ENCODE measurements at places on chromosomes 1 and 21.

DNA sequence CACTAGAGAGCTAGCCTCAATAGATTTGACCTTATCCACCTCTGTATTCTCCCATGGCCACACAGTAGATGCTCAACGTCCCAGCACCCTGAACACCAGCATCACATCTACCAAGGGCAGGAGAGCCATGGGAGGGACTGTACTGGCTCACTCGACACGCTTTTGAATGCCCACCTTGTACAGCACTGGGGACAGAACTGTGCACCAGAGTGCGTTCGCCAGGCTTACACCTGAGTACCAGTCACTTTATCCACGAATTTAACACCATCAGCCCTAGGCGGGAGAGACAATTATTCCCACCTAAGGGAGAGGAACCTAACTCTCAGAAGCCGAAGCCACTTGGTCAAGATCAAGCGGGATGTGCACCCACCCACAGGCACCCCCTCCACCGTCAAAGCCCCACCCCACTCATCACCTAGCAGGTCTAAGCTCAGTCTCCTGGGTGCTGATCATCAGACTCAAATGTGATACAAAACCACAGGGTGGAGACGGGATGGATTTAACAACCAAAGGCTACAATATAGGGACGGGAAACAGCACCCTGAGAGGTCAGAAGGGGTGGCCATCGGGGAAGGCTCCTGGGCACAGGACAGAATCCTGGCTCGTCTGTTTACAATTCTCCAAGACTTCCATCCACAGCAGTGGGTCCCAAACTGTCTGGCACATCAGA lies 110.5 kb downstream of the GLIS1 start:
- DNase-seq = no peak

DNA sequence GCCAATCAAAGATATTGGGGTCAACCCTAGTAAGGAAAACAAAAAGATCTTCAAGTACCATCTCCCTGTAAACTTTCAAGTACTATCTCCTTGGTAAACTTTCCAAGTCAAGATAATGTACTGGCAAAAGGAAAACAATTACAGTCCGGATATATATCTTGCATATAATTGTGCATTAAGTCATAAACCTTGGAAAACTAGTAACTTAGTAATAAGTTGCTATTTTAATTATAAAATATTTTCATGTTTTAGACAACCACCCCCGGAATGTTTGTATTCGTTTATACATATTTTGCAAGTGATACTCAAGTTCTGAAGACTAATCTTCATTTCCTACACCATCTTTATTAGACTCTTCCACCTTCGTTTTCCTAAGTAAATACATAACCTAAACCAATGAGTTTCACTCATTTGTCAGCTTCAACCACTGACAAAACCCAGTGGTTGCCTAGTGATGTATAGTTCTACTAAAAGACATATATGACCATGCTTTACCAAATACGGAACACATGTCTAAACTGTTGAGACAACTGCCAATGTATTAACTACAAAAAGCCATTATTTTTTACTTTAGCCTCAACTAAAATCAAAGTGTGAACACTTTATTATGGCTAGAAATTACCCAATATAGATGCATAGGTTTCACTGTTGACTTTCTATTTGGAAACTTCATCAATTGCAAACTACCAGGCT lies 1.7 kb downstream of the AKT3 start:
- DNase-seq = no peak

- DNase-seq = no peak
These were observed 24.1 kb upstream of the FCRL3 start for GRCh38 chr1:157724537-157725220.

GRCh38 chr1:26322042-26322331 lies 4.2 kb downstream of the CD52 start:
- DNase-seq = no peak

DNA sequence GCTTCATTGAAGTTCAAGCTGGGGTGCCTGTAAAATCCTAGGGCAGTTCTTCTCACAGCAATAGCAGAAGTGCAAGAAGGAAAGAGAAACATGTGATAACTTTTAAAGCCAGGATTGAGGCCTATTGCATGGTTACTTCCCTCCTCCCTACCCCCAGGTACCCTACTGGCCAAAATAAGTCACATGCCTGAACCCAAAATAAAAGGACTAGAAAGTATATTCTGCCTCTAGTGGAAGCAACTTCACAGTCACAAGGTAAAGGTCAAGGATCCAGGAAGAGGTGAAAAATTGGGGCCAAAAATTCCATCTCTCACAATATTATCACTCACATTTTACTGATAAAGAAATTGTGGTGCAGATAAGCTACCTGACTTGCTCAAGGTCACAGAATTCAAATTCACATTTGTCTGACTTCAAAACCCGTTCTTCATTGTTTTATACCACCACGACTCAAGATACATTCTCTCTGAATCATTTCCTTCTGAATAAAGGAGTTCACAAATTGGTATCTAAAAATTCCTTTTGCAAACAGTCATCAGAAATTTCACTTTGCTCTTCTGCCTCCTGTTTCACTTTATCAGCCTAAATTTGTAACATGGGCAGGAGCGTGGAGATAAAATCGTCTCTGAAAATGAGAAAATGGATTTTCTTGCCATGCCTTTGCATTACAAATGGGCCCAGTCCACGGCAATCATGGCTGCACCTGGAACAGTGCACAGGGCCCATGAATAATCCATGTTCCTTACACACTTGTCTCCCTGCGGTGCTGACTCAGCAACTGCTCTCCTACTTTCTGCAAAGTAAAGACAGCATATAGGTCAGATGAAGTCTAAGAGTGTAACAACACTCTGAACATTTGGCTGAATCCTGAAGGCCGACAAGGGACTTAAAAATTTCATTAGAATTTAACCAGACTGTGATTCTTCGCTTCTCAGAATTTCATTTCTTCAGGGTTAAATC lies 485.3 kb upstream of the NFIA start:
- no peak for DNase-seq
